Activated T-cell treated with anti-CD3 and anti-CD28 coated beads for 48 hours (primary cell): ENCODE measurements at places on chromosomes 3 and 15.

- DNase-seq: no peak
Measured at GRCh38 chr3:172115787-172116186, 76.4 kb downstream of the FNDC3B start.

DNA sequence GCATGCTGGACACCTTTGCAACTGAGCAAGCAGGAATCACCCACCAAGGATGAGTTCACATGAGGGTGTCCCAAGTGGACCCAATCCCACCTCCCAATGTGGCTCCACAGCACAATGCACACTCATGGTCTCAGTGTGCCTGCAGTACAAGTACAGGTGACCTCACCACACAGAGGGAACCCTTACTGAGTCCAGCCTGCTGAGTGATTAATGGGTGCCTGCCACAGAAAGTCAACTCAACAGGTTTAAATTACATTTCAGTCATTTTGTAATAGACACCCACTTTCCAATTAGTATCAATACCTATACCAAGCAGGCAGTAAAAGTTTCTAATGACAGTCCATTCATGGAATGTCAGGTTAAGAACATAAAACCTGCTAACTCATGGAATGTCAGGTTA is 59.5 kb downstream of the HERC2 start:
- DNase-seq: no peak

DNA sequence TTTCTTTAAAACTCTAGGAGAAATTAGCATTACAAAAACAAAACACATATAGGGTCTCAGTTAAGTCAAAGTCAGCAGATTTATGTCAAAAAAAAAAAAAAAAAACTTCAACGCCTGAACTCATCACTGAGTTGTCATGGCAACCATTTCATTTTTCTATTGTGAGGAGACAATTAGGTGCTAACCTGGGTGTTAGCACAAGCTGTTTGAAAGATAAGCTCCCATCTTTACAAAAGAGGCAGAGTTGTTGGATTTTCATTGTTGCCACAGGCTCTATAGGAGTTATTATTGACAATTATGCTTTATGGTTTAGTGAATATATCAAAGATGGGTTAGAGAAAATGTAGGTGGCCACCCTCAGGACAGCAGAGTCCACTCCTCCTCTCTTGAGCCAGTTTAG is 806.9 kb downstream of the GRM7 start:
- DNase-seq: no peak

DNA sequence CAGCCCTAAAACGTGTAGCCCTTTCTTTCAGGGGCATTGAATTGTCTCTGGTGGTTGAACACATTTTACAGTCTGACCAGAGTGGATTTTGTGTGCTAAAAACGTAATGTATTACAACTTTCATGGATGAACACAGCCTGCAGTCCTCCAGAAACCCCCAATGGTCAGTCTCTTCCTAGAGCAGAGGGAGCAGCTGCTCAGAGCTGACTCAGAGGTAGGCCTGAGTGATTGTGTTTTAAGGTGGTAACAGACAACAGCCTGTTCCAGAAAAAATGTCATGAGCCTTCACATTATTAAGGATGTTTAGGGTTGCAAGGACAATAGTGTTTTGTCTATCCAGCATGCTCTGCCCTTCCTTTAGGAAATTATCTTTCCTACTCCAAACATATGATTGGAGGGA is 34.5 kb upstream of the CTNNB1 start:
- DNase-seq: no peak

DNA sequence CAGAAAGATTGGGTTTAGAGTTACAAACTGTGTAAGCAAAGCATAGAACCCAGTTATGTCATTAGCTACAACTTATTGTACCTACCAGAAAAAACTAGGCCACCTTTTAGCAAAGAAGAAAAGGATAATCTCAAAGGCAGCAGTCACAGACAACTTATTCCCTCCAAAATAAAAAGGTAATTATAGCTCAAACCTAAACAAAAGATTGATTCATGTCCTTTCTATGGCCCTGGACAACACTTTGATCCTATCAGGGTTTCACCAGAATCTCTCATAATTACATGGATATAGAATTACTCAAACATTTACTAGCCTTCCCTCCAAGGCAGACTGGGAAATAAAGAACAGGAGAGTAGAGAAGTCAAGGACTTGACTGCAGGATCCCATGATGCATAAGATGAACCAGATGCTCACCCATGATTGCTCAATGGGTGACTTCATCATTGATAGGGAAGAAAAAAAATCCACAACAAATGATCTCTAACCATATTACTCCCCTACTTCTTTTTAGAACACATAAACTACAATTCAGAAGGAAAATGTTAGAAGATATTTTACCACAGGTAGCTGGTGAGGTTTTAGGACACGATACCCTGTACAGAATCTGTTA is 17.4 kb downstream of the DET1 start:
- DNase-seq: no peak

- no peak for DNase-seq
Measured at GRCh38 chr3:90092994-90093393, 985.6 kb downstream of the EPHA3 start.

DNA sequence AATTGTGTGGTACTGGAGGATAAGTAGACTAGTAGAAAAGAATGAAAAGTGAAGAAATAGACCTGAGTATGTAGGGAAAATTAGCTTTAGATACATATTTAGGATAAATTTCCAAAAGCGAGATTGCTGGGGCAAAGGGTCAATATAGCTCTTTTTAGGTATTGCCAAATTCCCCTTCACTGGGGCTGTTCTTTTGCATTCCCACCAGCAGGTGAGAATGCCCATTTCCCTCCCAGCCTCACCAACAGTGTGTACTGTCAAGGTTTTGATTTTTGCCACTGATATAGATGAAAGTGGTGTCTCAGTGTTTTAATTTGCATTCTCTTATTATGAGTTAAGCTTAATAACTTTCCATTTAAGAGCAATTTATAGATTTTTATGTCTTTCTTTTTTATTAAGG is 35.7 kb upstream of the BHLHE40 start:
- DNase-seq: no peak

- no peak for DNase-seq
Measured at GRCh38 chr15:55532944-55533343, 24.9 kb upstream of the DNAAF4 start.

DNA sequence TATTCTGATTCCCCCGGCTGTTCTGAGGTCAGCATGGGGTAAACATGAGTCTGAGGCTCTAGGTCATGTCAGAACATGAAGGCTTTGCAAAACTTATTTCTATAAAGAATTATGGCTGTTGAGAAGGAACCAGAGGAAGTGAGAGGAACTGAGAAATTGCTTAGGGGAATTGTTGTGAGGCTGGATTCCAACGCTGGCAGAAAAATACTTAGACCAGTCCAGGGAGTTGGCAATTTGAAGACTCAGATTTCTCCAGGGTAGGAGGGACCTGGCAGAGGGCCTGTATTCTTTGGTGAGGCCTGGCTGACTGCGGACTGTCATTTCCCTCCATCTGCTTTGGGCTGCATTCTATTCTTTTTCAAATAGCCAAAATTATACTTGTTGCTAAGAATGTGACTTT is 155.5 kb downstream of the PLD1 start:
- no peak for DNase-seq

- peak; percentile 42 for DNase-seq
Measured at GRCh38 chr3:185308126-185308754, 54.4 kb upstream of the EHHADH start.

GRCh38 chr3:134009345-134010000 is 20.3 kb downstream of the SLCO2A1 start:
- no peak for DNase-seq

DNA sequence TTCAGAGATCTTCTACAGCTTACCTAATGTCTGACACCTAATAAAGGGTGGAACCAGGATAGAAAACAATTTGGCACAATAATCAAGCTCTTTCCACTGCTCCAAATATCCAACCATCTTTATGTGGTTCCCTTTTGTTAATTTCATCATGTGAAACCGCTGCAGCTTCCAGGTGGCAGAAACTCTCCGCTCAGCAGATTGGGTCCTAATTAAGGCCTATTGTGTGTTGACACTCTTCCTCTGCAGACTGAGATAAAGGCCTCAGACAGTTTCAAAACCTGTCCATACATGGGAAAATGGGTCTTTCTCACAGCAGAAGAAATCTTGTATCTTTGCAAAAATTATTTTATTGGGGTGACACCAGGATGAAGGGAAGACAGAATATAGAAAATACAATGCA is 1002.4 kb upstream of the SEMA6D start:
- DNase-seq: no peak

DNA sequence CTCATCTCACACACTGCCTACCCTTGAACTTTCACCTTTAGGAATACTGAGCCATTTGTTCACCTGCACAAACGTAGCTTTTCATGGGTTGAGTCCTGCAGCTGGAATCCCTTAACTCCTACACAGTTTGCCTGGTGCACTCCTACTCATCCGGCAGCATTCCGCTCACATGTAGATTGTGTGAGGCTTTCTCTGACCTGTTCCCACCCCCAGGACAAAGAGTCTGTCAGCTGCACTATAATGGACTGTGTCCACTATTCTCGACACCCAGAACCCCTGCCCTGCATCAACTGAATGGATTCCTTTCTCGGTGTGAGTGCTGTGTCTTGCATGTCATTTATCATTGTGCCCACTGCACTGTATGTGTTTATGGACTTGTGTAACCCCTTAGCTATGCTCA is 54.9 kb downstream of the EPHB3 start:
- DNase-seq: no peak

GRCh38 chr3:36688815-36689214 is 75.5 kb downstream of the DCLK3 start:
- no peak for DNase-seq

GRCh38 chr3:157042226-157042625 is 117.7 kb downstream of the CCNL1 start:
- no peak for DNase-seq

DNA sequence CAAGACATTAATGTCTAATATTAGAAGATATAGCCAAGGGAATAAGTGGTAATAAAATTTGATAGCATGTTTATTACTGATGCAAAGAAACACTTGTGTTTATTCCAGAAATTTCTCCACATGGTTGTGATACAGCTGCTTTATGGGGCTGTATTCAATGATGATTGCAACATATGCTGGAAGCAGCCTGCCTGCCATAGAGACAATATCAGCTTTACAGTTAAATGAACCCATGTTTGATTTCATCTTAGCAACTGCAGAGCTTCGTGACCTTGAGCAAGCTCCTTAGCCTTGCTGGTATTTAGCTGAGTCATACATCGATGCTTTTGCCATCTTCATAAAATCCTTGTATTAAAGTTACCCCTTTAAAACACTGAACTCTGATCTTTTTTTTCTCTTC is 168.1 kb upstream of the STAC start:
- DNase-seq: no peak

DNA sequence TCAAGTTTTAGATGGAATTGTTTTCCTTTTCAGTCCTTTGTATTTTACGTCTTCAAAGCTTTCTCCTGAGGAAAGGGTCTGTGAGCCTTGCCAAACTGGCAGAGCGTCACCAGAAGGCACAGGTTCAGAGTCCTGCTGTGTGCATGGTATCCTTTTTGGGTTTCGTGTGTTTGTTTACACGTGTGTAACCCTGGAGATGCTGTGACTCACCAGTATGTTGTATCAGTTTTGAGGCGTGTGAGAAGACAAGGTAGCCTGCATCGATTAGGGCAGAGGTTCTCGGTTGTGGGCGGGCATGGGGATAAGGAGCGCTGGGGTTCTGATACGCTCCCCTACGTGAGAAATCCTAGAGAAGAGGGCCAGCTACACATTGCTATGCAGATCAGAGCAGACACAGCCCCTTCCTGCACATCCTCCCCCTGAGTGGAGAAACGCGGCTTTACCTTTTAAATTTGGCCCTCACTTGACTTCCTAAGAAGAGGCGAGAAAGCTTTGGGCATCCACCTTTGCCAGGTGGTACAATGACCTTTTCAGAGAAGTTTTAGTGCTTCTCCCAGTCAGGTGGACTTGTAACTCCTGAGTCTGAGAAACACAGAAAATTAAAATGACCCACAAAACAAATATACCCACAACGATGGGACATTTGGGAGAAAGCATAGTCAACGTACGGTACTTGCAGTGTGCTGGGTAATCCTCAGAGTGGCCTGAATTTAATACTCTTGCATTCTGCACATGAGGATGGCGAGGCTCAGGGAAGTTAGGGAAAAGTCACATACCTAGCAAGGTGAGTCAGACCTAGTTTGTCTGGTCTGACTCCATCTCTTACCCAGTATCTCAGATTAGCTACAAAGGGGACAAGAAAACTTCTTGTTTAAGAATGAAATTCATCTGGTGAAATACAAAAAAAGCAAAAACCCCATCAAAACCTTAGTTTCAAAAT is 38.1 kb downstream of the TRAK1 start:
- DNase-seq: no peak

DNA sequence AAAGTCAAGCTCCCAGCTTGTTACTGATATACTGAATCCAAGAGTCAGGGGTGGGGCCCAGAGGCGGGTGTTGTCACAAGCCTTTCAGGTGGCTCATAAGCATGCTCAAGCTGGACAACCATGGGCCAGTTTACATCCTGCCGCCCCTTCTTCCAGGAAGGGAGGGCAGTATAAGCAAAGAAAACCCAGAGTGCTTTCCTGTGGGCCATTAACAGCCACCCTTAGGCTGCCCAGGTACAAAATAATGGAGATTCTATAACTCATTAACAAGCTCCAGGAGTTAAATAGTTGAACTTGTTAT is 183.2 kb downstream of the NTRK3 start:
- no peak for DNase-seq

- no peak for DNase-seq
Measured at GRCh38 chr3:39319249-39319648, 10.3 kb upstream of the CCR8 start.

- no peak for DNase-seq
Measured at GRCh38 chr15:90571063-90571541, 41.4 kb downstream of the CRTC3 start.

GRCh38 chr15:94397337-94397736 is 166.0 kb downstream of the MCTP2 start:
- DNase-seq: no peak

DNA sequence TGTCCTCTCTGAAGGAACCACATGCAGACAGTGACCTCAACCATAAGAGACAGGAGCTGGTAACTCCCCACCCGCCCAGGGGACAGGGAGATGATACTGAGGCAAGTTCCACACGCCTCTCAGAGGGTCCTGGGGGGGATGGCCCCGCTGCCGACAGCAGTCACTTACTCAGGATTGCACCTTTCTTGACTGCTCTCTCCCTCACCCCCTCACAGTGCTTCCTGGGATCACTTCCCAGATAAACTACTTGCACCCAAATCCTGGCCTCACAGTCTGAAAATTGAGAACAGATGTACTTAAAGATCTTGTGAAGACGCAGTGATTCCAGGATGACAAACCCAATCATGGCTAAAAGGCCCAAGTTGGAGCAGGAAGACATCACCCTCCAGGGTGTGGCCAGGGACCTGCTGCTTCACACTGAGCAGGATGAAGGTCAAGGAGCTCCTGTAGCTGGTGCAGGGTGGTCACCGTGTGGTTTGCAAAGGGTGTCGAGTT is 207.6 kb downstream of the ADAMTS17 start:
- DNase-seq: no peak

- DNase-seq: no peak
Measured at GRCh38 chr3:71710906-71711494, 14.2 kb downstream of the EIF4E3 start.
